ENCODE measurements at places on chromosomes 7 and 10.

DNA sequence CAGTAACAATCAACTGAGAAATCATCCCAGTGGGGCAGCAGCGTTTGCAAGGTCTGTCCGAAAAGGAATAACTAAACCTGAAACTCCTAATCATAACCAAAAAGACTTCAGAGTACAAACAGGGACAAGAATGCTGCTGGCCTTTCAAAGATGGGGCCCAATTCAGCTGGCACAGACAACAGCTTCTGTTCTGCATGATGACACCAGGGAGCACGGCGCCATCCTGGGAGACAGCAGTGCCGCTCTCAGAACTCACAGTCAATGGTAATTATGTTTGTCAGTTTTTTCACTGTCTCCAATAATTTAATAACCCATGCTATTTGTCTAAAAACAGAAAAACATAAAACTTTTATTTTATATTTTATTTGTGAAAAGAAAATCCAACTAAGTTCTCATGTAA is 90.0 kb downstream of the LARP4B start:
- DNase-seq: no peak

DNA sequence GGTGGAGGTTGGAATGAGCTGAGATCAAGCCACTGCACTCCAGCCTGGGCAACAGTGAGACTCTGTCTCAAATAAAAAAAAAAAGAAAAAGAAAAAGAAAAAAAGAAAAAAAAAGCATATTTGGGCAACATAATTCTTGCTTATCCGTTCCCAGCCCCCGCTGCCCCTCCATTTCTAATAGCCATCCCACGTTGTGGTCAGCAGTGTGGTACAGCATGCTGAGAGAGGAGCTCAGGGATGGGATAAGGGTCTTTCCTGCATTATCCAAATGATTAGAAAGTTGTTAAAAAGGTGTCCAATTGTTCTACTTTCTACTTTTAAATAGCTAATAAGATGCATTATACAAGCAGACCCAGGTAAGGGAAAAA is 104.9 kb upstream of the ZNF92 start:
- DNase-seq: no peak

DNA sequence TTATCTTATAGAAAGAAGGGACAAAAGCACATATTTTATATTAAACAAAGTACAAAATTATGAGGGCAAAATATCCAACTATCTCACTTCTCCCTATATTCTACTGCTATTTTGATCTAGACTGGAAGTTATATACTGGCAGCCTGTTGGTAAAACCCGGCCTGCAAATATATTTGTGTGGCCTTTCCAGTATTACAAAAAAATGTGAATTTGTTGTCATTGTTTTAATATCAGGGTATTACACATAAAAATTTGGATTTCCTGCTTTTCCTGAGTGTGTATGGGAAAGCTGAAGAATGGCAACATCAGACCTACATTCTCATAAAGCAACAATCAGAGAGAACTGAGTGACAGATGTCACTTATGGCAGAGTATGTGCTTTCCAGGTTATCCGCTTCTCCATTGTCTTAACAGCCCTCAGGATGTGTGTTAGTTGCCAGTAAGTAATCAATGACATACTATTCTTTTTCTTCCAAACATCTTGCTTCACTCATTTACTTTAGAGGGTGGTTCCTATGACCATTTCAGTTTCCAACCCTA is 7.3 kb downstream of the SYPL1 start:
- no peak for DNase-seq

GRCh38 chr10:19411119-19411518 is 362.5 kb downstream of the MALRD1 start:
- DNase-seq: no peak

GRCh38 chr7:86643561-86644281 is at the start of gene GRM3:
TSS of gene GRM3 (plus strand) at chr7:86643909. CDS start at chr7:86765146, 121,237 bp downstream.
- DNase-seq: peak; percentile 14

DNA sequence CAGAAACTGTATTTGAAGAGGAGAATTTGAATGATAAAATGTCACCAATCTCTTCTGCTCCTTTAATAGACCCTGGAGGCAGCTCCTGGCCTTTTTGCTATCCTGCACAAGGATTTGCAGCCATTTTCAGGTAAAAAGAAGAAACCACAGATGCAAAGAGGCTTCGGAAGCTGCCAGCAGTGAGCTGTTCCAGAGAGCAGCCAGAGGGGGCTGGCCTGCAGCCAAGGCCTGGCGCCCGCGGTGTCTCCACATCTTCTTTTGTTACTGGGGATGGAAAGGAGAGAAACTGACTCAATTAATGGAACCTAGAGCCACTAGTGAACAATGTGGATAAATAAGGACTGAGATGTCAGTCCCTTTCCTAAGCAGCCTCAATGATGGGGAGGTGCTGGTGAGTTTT is 23.9 kb upstream of the GPR26 start:
- DNase-seq: no peak

- DNase-seq: no peak
These were observed 65.7 kb upstream of the FAM204A start for GRCh38 chr10:118407777-118408176.

DNA sequence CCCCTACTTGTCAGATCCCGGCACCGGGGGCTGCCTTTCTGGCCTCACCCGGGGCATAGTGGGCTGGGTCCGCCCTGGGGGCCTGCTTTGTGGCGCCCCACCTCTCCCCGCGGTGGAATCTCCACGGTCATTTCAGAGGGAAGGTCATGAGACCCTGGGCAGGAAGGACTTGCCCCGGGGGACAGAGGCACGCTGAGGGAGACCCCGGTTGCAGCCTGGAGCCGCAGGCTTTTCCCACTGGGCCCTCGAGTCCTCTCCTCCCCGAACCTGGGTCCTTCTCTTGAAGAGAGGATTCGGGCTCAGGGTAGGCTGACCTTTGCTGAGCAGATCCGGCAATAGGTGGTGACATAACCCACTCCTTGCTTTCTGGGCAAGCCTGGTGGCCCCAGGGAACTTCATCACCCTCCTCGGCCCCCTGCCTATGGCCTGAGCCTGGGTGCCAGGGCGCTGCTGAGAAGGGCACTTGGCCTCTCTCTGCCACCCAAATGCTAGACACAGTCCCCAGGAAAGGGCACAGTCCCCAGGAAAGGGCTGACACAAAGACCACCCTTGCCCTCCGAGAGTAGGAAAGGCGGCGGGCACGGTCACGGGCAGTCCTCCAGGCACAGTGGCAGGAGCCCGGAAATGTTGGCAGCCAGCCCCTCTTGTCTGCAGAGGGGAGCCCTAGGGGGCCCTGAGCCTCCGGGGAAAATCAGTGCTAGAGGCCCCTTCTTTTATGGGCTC is 36.2 kb downstream of the FKBP6 start:
- no peak for DNase-seq

DNA sequence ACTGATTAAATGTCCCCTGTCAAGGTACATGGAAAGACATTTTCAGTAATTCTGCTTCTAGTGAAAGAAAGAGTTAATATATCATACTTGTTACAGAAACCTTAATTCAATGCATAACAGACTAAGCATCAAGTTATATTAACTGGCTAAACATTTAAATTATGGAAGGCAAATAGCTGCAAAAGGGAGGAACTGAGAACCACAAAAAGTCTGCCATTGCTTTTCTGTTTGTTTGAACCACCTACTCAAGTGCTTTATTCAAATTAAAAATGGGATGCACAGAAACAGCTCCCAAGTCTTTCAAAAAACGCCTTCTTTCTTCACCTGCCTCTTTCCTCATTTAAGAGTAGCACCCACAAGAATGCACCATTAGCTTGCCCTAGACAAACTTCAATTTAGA is 271.9 kb downstream of the RNLS start:
- DNase-seq: no peak

DNA sequence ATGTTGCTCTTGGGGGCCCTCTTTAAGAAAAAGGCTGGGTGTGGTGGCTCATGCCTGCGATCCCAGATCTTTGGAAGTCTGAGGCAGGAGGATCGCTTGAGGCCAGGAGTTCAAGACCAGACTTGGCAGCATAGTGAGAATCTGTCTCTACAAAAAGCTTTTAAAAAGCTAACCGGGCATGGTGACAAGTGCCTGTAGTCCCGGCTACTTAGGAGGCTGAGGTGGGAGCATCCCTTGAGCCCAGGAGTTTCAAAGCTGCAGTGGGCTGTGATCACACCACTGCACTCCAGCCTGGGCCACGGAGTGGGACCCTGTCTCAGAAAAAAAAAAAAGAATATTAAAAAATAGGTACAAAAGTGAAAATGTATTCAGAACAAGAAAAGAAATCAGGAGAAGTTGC is 38.1 kb upstream of the SLC39A12 start:
- no peak for DNase-seq

DNA sequence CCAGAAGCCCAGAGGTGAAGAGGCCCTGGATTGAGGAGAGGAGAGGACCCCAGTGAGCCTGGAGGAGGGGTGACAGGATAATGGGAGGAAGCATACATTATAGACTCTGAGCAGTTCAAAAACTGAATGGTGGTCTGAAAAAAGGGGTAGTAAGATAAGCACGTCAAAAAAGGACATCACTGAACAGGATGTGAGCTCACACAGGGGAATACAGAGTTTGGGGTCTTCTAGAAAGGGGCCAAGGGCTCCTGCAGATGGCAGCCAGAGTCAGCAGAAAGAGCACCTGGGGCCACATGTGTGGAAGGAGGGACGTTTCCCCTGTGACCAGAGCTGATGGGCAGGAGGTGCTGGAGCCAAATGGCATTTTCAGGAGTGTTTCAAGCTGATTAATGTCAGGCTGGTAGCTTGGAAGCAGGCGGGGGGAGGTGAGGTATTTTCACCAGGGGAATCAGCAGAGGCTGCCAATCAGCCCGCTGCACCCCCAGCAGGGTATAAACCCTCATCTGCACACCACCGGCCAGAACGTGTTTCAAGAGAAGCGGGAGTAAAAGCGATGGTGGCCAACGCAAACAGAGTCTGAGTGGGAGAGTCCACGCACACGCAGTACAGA is 85.8 kb downstream of the TNS3 start:
- DNase-seq: no peak

- no peak for DNase-seq
These were observed 904 bp upstream of the DPYSL4 start for GRCh38 chr10:132185601-132186487.

DNA sequence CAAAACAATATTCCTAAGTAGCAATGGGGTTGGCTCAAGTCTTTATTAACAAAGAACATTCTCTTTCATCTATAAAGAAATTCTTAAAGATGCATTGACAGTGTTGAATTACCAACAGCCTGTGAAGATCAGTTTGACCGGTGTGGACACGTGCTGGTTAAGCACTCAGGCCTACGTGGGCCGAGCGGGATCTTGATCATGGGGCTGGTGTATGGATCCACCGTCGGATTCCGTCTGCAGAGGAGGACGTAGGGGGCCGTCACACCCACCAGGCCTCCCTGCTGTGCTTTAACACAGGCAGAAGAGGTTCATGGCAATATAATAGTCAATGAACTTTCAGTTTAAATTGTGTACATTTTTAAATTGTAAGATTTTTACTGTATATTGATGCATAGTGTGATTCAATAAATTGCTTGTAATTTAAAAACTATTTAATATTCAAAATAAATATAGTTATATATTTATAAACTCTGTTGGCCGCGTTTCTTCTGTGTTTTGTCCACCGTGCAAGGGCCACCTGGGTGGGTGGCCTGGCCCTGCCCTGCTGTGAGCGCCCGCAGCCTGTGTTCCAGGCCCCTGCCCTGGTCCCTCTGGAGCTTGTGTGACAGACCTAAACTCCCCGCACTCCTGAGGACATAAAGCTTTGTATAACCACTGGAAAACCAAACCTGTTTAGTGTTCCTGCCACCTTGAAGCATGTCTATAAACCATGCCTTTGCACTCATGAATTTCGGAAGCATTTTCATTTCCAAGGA is 1.9 kb upstream of the BHLHA15 start:
- no peak for DNase-seq

DNA sequence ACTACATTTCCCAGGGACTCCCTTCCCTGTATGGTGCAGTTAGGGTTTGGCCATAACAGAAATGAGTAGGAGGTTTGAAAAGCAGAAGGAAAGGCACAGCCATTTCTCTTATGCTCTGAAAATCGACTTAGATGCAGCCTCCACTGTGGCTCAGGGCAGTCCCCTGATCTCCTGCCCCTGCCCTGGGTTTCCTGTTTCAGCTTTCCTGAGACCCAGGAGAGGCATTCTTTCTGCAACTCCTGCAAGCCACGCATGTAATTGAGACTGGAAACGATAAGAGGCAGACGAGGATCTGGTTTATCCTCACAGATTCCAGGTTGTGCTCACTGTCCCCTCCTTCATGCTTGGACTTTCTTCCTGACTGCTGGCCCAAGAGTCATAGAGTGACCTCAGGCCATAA is 461.2 kb upstream of the VSTM2A start:
- DNase-seq: no peak

- DNase-seq: no peak
These were observed 82.0 kb upstream of the GTF2IRD1 start for GRCh38 chr7:74371381-74372341.

GRCh38 chr7:14841869-14842268 is 60.7 kb downstream of the DGKB start:
- no peak for DNase-seq

GRCh38 chr10:60803865-60804264 is 25.6 kb downstream of the CDK1 start:
- no peak for DNase-seq

DNA sequence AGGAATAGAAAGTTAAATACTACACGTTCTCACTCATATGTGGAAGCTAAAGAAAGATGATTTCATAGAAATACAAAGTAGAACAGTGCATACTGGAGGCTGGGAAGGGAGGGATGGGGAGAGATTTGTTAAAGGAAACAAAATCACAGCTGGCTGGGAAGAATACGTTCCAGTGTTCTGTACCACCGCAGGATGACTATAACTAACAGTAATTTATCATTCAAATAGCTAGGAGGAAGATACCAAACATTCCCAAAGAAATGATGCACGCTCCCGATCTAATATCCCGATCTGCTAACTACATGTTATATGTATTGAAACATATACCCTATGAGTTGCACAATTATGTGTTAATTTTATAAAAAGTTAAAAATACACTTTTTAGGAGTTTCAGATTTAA is 162.3 kb downstream of the ZMYND11 start:
- DNase-seq: no peak

DNA sequence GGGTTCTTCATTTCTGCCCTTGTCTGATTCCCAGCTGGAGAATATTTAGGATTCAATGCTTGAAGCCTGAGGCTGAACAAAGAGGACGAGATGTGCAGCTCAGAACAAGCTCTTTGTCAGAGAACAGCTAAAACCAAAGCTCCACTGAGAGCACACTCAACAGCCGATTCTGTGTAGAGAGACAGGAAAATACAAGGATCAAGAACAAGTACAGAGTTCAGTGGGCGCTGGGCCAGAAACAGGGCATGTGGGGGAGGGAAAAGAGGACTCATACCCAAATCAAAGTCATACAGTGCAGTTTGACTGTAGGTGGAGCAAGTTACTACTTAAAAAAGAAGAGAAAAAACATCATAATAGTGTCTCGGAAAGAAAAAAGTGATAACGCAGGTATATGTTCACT is at the start of gene AGMO:
Gene AGMO, minus strand, starts transcription at position 181 of the 400 bp plus-strand sequence.
- no peak for DNase-seq
